Stimulated activated CD8-positive, alpha-beta memory T cell treated with anti-CD3 and anti-CD28 coated beads, Interleukin-4, amount 100 ng/mL, for 1 hour (primary cell): ENCODE measurements at places on chromosomes 2 and 18.

DNA sequence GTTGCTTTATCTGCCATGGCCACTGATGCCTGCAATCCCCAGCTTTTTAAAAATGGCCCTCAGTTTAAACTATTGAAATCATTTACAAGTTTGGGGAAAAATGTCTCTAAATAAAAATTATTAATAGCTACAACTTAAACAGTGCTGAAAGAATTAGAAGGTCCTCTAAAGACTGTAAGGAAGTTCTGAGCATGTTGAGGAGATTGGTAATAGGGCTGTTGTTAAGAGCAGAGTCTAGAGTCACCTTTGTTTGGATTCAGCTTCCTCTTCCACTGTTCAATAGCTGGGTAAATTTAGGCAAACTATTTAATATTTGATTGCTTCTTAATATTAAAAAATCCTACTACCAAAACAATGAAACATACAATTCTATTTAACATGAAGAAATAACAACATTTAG, 1127.1 kb upstream of the DDX18 start:
- DNase-seq = no peak

DNA sequence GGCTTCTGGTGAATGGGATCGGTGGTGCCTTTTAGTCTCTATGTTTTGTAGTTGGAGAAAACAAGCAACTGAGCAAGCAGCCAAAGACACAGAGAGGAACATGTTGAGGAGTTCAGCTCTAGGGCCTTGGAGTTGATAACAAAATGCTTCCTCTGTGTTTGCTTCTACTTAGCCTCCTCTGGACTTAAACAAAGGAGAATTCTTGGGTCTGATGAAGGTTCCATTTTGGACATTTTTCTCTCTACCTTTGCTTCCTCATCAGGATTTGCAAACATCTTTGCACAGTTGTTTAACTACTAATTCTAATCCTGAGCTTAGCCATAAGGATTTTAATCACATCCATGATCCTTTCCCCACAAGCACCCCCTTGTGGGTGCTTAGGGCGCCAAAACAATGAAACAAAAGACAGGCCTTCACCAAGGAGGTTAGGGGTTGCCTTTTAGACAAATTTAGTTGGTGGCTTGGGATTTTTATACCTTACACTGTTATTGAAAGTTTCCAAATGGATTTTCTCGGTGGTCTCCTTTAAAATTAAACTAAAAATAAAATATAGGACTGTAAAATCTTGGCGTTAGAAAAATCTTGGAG, 148.5 kb upstream of the SATB2 start:
- DNase-seq = no peak

GRCh38 chr18:80176334-80177073, 67.4 kb downstream of the ADNP2 start:
- DNase-seq = no peak

DNA sequence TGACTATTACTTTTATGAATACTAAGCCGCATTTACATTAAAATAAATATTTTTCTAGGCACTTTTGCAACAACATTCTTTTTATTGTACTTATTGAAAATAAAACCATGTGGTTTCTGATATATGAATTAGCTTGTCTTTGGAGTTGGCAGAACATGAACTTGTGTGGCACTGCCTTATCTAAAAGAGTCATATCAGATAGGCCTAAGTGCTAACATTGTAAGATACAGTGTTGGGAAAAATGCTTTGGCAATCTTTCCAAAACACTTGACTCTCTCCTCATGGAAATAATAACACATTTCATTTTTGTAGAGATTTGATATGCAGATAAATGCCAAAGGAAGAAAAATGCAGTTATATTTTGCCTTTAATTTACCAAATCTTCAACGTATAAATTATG, 191.7 kb downstream of the ERBB4 start:
- DNase-seq = no peak

DNA sequence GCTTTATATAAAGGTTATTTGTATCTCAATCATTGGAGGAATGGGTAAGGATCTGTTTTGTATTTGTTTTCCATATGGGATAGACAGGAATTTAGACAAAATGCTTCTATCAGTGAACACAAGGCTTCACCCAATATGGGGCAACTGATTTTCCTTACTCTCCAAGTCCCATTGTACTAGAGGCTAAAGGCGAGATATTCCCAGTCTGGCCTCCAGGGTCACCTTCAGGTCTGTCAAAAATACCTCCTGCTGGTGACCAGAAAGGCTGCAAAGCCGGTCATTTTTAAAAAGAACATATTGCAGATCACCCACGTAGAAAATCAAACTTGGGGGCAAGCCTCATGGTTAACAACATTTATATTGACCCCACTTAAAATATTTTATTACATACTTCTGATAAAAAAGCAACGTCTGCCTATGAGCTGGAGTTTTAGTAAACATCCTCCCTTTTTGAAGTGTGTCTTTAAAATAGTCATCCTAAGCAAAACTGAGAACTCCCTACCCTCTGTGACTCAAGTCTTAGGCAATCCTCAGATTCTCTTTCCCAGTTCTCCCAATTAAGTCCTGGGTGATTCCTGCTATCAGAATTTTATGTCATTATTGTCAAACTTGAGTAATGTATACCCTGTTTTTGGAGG, 276.6 kb downstream of the MREG start:
- no peak for DNase-seq

GRCh38 chr2:71460595-71461303, 7.4 kb downstream of the DYSF start:
- no peak for DNase-seq

DNA sequence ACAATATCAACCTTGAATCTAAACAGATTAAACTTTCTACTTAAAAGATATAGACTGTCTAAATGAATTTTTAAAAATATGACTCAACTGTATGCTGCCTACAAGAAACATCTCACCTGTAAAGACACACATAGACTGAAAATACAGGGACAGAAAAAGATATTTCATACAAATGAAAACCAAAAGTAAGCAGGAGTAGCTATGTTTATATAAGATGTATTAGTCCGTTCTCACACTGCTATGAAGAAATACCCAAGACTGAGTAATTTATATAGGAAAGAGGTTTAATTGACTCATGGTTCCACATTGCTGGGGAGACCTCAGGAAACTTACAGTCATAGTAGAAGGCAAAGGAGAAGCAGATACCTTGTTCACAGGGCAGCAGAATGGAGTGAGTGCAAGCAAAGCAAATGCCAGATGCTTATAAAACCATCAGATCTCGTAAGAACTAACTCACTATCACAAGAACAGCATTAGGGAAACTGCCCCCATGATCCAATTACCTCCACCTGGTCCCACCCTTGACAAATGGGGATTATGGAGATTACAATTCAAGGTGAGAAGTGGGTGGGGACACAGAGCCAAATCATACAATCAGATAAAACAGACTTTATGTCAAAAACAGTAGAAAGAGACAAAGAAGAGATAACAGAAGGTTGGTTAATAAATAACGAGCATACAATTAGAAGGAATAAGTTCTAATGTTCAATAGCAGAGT, 214.4 kb upstream of the SLC39A10 start:
- no peak for DNase-seq
